Bone marrow (tissue), 2 donors: ENCODE measurements at places on chromosomes 3 and 15.

- no peak for DNase-seq
These were observed 173.8 kb downstream of the RPLP1 start for GRCh38 chr15:69626095-69627066.

DNA sequence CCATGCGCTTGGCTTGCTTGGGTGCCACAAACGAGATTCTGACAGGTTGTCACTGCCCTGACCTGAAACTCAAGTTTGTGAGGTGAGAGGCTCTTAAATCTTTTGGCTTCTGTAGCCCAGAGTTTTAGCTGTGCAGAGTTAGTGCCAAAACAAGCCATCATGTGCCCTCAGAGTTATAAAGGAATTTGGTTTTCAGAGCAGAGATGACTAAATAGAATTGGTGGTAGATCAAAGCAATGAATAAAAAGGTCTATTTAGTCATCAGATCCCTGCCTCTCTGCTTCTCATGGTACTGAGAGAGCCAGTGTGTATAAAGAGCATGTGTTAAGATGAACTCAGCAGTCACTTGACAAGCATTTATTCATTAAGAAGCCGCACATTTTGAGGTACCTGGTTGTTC is 207.5 kb upstream of the DPH6 start:
- DNase-seq: no peak

DNA sequence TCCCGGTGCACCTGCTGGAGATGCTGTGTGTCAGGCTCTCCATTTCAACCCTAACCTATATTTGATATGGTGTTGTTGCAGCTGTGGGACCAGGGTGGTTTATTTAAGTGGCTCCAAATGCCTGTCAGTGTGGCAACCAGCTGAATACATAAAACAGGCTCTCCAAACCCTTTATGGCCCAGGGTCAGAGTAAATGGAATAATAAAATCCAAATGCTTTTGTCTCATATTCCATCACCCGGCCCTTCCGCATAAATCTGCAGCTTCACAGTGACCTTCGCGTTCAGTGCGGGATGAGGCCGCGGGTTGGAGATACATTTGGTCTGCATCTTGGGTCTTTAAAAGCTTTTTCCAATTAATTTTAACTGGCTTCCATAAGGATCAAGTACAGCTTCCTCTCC is 382.1 kb upstream of the NR2F2 start:
- DNase-seq: no peak

DNA sequence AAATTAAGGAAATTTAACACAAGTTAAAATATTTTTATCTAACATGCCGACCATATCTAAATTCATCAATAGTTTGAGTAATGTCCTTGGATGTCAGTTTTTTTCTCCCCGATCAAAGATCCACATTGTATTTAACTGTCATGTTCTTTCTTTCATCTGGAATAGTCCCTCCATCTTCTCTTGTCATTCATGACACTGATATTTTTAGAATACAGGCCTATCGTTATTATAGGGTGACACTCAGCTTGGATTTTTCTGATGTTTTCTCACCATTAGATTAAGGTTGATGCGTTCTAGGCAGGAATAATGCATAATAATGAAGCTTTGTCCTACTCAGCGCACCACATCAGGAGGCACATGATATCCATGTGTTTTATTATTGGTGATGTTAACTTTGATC is 13.2 kb upstream of the PYGO1 start:
- DNase-seq: no peak

DNA sequence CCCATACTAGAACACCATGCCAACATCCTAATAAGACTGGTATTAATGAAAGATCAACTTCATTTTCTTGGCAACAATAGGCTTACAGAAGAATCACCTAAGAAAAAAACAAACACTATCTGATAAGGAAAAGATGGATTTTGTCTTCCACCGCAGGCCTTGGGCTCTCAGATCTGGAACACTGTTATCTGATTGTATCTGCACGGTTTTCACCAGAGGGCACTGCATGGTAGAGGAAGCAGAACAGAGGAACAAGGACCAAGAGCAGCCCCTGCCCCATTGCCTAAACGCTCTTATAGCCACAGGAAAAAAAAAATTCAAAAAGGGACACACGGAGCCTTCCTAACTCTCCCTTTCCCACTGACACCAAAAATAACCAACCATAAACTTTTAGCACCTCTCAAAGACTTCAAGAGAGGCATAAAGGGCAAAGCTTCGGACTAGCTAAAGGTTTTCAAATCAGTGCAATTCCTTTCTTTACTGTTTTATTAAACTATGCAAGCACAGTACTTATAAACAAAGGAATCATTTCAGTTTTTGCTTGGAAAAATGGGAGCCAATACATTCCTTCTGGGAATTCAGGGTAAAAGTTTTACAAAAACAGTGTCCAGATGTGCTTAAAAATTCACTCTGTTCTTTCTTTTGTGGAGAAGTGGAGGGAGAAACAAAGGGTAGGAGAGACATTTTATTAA is 23.3 kb downstream of the IL17RD start:
- no peak for DNase-seq

- no peak for DNase-seq
These were observed 29.3 kb downstream of the SLC4A7 start for GRCh38 chr3:27454914-27455313.

GRCh38 chr15:77836906-77837648 is 204.4 kb upstream of the LINGO1 start:
- no peak for DNase-seq

DNA sequence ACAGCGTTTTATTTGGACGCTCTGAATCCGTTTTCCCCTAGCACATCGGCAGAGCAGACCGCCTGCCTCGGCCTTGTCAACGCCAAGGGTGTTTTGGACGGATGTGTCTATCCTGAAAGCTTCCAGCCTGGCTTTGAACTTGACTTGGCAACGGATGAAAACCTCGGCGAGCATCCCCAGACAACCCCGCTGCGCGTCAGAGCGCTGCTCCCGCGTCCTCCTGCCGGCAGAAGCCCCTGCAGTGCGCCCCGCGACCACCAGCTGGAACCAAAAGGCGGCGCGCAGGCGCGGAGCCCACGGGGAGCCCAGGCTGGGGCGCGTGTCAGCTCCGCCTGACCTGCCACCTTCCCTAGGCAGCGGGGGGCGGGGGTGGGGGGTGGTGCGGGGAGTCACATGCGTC is 26.2 kb upstream of the ARL8B start:
- no peak for DNase-seq

- no peak for DNase-seq
These were observed 61.9 kb downstream of the REC114 start for GRCh38 chr15:73504885-73505284.

DNA sequence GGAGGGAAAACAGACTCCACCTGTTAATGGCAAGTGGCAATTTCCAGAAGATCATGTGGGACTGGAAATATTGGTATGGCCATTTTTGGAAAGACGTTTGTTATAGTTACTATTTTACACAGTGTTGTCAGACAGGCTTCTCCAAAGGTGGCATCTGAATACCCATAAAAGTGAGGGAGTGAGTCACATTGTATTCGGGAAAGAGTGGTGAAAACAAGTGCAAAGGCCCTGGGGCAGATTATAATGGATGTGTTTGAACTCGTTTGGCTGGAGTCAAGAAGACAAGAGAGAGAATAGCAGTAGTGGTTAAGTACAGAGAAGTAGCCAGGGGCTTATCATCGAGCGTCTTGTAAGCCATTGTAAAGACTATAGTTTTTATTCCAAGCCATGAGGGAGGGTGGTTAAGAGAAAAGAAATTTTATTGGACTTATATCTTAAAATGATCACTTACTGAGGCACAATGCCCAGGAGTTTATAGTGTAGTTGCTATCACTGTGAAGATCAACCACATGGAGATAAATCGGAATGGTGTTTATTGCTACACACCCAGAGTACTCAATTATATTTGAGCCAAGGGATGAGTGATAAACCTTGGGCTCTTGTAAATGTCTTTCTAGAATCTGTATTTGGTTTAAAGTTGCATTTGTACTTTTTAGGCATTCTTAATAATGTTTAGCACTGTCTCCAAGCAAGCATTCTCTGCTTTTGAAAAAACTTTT is 212.8 kb upstream of the KBTBD8 start:
- no peak for DNase-seq

GRCh38 chr3:177652556-177653291 is 455.4 kb upstream of the TBL1XR1 start:
- no peak for DNase-seq

DNA sequence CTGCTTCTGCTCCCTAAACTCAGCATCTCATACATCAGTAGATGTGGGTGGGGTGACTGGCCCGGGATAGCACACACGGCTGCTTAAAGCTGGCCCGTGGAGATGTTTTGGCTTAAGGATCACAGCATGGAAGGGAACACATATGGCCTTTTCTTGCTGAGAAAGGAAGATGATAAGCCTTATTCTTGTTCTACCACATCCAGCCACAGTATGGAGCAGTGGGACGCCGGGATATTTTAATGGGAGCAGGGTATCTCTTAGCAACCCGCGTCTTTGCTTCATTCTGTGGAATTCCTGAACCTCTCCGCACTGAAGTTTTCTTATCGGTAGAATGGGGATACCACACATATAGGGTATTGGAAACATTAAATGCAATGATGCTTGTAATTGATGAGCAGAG is 94.1 kb upstream of the PROK2 start:
- no peak for DNase-seq

DNA sequence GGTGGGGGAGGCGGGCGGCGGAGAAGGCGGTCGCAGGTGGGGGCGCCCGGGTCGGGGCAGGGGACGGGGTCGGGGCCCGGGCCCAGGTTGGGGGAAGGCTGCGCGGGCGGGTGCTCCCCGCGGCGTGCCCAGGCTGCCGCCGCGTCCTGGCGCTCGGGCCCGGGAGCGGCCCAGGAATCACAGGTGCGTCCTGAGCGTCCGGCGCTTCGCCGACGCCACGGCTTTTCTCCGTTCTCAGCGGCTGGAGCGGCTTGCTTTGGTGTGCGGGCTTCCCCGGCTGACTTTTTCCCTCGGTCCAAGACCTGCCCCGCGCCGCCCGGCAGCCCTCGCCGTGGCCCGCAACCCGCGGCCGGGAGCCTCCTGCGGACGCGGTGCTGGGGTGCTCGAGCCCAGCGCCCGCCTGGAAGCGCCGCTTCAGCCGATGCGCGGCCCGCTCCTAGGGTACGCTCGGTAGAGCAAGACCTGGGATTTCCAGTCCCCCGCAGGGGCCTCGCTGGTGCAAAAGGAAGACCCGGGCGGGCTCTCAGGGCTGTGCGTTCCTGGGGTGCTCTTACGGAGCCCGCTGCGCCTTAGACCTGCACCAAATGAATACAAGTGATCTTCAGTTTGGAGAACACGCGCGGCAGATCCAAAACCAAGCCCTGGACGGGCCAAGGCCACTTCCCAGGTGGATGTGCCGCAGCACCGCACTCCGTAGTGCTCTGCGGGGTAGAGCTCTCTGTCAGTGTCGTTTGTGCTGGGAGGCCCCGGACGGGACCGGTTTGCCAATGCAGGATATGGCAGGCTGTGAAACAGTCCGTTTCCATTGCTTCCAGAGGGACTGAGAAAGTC is 639 bp downstream of the NIPA1 start:
- DNase-seq: no peak

DNA sequence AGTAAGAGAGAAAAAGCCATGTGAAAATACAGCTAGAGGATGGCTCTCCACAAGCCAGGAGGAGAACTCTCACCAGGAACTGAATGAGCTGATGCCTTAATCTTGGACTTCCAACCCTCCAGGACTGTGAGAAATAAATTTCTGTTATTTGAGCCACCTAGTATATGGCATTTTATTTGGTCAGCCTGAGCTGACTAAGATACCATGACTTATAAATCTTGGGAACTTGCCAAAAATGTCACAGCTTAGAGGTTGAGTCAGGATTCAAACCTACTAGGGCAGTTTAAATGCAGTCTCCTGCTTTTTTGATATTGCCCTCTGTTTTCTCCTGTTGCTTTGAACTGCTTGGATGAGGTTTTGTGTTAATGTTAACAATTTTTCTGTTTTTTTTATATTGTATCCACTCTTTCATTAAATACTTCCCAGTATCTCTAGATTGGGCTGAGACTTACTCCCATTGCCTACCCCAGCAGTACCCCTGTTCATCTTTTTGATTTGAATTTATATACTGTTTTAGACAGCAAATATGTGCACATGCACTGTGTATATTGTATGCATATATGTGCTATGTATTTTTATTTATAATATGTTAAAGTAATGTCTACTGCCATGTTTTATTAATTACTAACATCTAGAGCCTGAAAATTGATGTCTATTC is 1223.2 kb downstream of the OTOL1 start:
- DNase-seq: no peak

DNA sequence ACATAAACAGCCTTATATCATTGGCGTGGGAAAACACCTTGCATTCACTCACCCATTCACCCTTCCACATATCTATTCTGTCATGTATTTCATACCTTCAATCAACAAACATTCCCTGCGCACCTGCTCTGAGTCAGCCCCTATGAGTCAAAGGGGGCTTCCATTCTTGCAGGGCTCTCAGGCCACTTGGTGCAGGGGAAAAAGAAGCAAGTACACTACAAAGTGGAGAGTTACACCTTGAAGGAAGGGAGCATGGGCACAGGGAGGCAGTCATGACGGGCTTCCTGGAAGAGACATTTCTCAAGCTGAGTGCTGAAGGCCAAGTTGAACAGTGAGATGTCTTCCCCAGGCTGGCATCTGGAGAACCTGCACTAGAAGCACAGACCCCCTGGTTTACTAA is 4.6 kb upstream of the AMOTL2 start:
- no peak for DNase-seq

DNA sequence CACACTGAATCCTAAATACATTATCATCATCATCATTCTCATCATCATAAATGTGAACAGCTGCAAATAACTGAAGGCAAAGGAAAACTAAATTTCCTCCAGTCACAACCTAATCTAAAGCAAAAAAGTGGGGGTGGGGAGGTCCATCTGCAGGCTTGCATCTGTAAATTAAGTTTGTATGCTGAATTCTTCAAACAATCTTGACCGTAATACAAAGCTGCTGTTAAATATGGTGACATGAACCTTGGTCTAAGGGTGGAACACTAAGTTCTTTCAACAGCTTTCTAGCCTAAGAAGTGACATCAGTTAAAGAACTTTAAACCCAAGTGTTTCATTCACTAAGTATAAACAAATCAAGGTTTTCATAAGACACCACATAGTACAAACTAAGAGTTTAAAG is 4.3 kb downstream of the LRRFIP2 start:
- DNase-seq: no peak

DNA sequence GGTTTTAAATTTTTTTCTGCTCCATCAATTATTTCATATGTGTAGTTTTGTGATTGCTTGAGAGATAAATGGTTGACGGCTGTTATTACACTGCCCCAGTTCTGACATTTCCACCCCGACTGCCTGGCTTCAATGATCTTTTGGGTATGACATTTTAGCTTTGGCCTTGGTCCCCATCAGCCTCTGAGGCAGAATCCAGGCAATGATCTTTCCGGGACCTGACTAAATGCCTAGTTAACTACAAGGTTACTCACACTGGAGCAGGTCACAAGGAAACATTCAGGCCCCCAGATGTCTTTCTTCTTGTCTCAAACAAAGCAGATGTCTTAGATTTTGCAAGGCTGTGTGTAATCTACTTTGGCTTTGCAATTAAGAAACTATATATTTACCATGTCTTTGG is 61.1 kb upstream of the TMCO5A start:
- no peak for DNase-seq

DNA sequence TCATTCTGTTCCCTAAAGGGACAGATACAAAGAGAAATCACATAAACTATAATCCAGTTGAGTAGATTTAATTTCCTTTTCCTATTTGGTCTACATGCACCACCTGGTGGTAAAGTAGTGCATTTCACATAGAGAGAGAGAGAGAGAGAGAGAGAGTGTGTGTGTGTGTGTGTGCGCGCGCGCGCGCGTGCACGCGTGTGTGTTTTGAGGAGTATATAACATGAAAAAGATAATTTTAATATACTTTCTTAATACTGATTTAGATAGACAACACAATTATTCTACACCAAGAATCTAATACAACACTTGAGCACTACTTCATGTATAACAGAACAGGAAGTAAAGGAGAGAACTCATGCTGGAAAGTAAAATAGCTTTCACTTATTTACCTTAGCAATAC is 1.1 kb upstream of the FGF7 start:
- DNase-seq: no peak
